Fibroblast of lung (primary cell): ENCODE measurements at places on chromosomes 3 and 15. TPM values are rescaled to one million over a fixed set of nuclear protein-coding genes. Genes with fewer than 3 reads are reported as not detected.

The FBXL22 gene
- total RNA-seq = 0.26 and 0.50 TPM in 2 replicates

- no peak for DNase-seq
- no peaks in the 10 kb centered on the region for H3K27me3 ChIP-seq
- peak overlapping the region; percentile 76 for H3K4me3 ChIP-seq
- no peaks in the 10 kb centered on the region for H3K4me1 ChIP-seq
- H3K36me3 ChIP-seq = no peaks in the 10 kb centered on the region
These were observed 424 bp downstream of the EAF2 start for GRCh38 chr3:121835465-121835801.

GRCh38 chr3:124258057-124258500, 266.2 kb upstream of the ROPN1 start:
- H3K27me3 ChIP-seq = no peaks in the 10 kb centered on the region
- peaks cover 8% of the 10 kb centered on the region for H3K4me1 ChIP-seq
- DNase-seq = peak; percentile 48
- no peaks in the 10 kb centered on the region for H3K36me3 ChIP-seq
- no peak overlapping the region for H3K27ac ChIP-seq

DNA sequence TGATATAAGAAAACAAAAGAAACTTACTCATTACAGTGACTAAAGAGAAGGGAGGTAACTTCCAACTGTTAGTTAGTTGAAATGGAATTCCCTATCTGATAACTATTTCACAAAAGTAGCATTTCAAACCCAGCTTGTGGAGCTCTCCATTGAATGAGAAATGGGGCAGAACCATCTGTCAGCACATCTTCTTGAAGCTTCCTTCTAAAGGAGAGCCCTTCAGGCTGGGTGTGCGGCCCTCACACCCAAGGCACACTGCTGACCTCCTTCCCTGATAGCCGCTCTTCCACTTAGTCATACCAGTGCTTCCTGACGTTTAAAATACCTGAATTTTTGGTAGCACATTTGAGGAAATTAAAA, 28.1 kb upstream of the VEPH1 start:
- no peaks in the 10 kb centered on the region for H3K36me3 ChIP-seq
- no peak overlapping the region for H3K4me3 ChIP-seq
- H3K4me1 ChIP-seq = peaks cover 25% of the 10 kb centered on the region
- H3K27ac ChIP-seq = no peak overlapping the region
- H3K27me3 ChIP-seq = no peaks in the 10 kb centered on the region
